ENCODE measurements at places on chromosomes 6 and 20.

DNA sequence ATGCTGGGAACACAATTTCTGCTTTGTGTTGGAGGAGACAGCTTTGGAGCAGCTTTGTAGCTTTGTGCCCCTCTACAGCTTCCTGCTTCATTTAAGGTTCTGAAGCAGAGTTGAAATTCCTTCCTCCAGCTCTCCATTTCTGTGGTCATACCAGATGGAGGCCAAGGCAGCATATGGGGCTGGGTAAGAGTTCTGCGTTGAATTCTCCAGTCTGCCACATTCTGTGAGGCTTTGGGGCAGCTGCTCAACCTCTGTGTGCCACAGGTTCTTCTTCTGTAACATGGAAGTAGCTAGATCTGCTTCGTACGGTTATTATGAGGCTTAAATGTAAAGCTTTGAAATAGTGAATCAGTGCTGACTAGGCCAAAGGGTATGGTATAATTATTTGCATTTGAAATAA lies 2.9 kb upstream of the TRIM26 start:
- DNase-seq = no peak

- no peak for DNase-seq
Measured at GRCh38 chr20:58636983-58637421, 14.1 kb upstream of the STX16 start.

GRCh38 chr20:23368316-23369071 lies 6.5 kb downstream of the GZF1 start:
- DNase-seq = no peak

DNA sequence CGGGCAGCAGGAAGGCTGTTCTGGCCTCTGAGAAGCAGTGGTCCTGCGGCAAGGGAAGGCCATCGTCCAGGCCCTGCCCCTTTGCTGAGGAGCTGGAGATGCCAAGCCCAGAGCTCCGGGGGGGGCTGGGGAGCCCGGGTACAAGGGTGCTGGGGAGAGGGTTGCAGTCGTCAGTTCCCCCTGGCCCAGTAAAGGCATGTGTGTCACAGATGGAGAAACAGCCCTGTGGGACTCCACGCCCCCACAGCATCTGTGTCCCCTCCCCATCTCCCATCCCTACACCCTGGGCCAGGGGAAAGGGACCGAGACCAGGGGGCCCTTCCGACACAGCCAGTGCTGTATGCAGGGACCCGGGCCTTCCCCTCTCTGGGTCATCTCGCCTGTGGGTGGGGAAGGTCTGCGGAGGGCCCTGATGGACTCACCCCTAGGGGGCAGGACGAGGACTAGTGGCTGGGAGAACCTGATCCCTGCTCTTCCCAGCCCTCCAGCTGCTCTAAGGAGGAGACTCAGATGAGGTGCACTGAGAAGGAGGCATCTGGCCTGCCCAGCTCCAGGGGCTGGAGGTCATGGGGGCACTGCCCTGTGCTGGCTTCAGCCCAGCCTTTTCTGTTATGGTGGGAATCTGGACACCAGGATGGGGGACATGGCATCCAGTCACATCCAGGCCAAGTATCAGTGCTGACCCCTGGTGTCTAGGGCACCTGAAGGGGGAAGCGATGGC lies 609 bp downstream of the MYL9 start:
- DNase-seq = no peak

- DNase-seq = no peak
Measured at GRCh38 chr6:162408826-162409535, 318.6 kb downstream of the PRKN start.
